T follicular helper cell (primary cell): ENCODE measurements at places on chromosomes 16 and 17.

- DNase-seq, result no peak
Measured at GRCh38 chr16:55672471-55672870, 16.7 kb downstream of the SLC6A2 start.

DNA sequence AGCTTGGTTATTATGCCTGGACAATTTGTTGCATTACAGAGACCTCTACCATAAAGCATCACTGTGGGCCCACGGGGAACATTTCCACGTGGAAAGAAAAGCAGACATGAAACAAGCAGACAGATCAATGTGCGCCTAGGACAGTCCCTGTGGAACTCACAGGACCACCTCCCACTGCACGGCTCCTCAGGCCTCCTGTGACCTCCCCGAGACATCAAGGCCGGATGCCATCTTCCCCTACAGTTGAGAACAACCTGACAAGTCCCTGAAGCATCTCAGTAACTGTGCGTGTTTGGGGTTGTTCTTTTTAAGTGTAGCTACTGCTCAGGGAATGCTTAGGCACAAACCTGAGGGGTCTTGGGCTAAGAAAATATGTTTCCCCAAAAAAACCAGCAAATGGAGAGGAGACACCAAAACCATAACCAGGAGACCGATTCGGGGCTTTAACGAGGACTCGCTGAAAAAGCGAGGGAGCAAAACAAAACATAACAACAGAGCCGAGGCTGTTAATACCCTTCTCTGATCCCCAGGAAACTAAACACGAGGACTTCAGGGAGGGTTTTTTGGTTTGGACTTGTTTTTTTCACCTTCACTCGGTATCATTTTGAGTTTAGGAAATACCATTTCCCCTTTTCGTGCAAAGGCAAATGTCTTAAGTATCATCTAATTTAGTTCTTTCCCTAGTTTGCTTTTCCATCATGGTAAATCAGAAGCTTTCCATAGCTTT, 87.1 kb downstream of the CYTH1 start:
- no peak for DNase-seq

GRCh38 chr17:65154770-65155589, 17.8 kb downstream of the RGS9 start:
- no peak for DNase-seq

DNA sequence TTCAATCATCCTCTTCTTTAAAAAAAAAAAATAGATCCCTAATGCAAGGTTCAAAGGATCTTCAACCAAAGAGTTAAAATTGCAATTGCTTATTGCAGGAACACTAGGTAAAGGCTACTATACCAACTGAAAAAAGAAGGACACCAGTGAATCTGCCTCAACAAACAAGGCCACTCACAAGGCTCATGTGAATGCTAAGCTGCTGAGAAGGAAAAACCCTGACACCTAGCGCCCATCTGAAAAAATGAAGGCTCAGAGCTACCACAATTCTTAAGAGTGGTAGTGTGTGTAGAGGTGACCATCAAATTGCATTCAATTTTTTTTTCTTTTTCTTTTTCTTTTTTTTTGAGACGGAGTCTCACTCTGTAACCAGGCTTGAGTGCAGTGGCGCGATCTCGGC, 201.6 kb upstream of the C17orf78 start:
- no peak for DNase-seq

DNA sequence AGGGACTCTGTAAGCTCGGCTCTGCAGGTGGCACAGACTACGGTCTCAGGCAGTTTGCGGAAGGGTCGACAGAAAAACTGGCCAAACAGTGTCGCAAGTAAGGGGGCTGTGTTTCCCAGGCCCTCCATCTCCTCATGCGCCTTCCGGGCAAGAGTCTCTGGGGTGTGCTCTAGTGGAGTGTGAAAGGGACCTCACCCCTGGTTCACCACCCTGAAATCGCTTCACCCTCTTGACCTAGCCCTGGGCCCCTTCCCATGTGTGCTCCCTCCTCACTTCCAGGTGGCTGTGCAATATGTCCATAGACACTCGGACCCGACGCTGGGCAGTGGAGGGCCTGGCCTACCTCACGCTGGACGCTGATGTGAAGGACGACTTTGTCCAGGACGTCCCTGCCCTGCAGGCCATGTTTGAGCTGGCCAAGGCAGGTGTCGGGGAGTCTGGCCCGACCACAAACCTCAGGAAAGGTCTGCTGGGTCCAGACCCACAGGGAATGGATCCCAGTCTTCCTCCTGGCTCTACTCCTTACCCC, 22.3 kb downstream of the UNC45B start:
- no peak for DNase-seq

DNA sequence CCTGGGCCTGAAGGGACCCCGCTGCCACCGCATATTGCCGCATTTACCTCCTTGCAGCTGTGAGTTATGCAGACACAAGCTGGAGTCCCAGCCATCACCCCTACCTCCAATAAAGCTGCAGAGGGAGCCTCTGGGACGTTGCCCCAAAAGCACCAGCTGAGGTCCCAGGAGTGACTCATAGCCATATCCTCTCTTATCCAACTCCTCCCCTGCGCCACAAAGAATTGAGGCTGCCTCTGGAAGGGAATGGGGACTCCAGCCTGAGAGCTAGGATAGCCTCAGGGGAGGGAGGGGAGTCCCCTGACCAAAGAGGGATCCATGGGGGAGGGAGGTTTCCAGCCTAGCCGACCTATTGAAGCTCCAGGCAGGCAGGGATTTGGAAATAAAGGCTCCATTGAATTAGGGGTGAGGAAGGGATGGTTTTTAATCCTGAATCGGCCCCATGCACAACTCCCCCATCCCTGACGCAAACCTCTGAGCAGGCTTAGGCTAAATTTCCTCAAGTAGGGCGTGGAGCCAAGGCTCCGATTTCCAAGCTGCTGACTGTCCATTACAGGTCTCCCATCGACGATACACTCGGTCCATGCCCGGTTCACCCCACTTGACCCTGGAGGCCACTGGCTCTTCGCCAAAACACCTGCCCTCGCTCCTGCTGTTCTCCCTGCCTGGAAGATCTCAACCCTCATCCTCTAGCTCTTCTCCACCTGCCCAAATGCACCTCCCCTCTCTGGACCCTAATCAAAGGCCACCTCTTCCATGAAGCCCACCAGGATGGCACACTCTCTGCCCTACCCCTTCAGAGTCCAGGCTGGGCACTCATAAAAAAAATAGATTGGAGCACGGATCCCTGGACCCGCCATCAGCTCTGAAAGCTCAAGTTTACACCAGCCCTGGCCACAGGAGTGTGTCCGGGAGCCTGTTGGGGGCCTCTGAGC, 27.5 kb downstream of the PIMREG start:
- no peak for DNase-seq

- no peak for DNase-seq
Measured at GRCh38 chr16:5903832-5904231, 806.2 kb upstream of the EEF2KMT start.

DNA sequence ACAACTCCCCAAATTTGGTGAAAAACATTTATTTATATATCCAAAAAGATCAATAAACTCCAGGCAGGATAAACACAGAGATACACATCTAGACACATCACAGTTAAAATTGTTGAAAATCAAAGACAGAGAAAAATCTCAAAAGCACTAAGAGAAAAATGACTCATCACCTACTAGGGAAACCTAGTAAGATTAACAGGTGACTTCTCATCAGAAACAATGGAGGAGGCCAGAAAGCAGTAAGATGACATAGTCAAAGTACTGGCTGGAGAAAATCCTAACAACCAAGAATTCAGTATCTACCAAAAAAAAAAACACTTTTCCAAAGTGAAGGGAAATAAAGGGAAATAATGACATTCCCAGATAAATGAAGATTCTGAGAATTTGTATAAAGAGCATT, 33.8 kb downstream of the ULK2 start:
- no peak for DNase-seq

GRCh38 chr17:51491416-51491815, 231.1 kb downstream of the UTP18 start:
- no peak for DNase-seq

GRCh38 chr16:67641779-67642708, 2.9 kb upstream of the CARMIL2 start:
- DNase-seq, result no peak

- no peak for DNase-seq
Measured at GRCh38 chr17:66369830-66370229, 67.4 kb downstream of the PRKCA start.

- DNase-seq, result no peak
Measured at GRCh38 chr16:73615071-73615940, 567.4 kb upstream of the ZFHX3 start.

GRCh38 chr16:1944612-1945199, 1.7 kb upstream of the MSRB1 start:
- DNase-seq, result no peak

DNA sequence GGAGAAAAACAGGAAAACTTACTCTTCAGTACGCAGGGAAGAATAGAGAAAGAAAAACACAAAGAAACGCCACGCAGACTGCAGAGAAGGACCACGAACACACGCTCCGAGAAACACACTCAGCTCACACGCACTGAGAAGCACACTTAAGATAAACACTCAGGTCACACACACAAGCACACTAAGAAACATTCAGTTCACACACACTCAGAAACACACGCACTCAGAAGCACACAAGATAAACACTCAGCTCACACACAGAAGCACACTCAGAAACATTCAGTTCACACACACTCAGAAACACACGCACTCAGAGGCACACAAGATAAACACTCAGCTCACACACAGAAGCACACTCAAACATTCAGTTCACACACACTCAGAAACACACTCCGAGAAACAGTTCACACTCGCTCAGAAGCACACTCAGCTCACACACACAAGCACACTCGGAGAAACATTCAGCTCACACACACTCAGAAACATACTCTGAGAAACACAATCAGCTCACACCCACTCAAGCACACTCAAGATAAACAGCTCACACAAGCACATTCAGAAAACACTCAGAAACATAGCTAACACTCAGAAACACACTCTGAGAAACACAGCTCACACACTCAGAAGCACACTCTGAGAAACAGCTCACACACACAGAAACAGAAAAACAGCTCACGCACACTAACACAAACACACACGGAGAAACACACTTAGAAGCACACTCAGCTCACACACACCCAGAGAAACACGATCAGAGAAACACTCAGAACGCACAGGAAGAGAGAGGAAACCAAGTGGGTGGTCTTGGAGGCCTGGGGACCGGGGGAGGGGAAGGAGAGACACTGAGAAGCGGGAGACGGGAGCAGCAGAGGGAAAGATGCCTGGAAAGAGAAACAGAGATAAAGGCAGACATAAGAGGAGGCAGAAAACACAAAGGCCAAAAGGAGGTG, 908 bp downstream of the TMEM98 start:
- DNase-seq, result no peak

DNA sequence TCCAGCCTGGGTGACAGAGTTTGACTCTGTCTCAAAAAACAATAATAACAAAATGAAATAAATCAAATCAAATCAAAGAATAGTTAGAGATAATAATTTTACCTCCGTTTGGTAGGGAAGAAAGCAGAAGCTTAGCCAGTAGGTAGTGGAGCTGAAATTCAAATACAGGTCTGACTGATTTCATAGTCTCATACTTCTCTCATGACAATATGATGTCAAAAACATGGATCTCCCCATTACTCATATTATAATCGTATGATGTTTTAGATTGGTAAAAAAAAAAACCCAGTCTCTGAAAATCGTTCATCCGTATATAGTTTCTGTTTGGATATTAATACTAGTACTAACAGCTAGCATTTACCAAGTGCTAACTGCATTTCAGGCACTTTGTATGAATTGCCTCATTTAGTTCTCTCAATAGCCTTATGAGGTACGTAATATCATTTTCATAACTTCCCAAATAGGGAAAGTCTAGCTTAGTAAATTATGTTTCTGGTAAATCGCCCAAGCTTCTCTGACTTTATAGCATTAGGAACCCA, 48.7 kb downstream of the CDH8 start:
- no peak for DNase-seq

DNA sequence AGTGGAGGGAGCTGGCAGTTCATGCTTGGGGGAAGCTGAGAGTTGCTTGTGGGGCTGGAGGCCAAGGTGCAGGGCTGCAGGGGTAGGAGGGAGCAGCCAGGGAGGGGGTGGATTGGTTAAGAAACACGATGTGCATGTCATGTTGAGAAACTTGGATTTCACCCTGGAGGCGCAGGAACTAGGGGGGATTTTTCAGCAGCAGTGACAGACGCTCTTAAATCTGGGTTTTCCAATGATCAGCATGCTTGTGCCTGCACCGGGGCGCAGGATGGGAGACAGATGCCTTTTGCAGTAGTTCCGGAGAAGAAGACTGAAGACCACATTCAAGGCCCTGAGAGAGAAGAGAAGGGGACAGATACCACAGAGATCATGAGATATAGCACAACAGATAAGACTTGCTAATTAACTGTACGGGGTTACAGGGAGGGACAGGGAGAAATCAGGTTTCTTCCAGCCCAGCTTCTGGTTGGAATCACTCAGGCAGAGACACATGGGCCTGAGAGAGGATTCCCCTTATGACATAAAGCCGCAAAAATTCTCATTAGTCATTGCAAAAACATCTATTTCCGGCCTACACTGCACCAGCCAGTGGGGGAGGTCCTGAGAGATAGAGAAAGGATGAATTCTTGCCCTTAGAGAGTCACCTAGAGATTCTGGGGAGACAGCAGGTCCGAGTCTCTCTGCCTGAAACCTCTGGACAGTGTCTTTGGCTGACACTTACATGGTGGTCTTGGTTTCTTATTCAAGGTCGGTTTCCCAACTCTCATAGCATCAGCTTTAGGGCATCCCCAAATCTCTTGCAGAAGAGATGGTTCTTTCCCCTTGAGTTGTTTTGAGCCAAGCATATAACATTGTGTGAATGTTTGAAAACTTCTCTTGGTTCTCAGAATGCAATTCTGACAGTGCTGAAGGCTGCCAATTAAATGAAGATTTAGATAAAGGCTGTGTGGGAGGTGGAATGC, 27.1 kb downstream of the CDH13 start:
- DNase-seq, result peak; percentile 14

DNA sequence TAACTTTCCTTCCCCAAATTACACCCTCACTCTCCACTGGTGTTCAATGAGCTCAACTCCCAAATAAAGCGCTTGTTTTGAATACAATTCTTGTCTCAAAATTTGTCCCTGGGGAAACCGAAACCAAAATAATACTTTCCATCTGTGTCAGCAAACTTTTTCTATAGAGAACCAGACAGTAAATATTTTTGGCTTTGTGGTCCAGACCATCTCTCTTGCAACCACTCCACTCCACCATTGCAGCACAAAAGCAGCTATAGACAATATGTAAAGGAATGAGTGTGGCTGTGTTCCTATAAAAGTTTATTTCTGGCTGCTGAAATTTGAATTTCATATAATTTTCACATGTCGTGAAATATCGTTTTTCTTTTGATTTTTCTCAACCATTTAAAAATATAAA, 84.6 kb upstream of the ERCC4 start:
- no peak for DNase-seq

DNA sequence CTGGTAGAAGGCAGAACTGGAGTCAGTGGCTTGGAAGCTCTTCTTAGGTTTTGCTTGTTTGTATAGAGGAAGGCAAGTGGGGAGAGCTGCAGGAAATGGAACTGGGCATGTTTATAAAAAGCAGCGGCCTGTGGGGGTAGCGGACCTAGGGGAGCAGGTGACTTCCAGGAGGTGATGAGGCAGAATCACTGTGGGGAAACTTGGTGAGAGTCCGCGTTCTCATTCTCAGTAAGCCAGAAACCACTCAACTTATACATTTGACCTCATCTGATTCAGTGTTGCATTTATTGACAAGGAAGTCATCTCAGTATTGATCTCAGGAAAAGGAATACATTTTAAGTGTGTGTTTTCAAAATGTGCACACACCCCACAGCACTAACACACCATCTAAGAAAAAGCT, 299.8 kb downstream of the CNTNAP4 start:
- no peak for DNase-seq

- DNase-seq, result no peak
Measured at GRCh38 chr17:3030096-3030495, 33.3 kb downstream of the OR1D5 start.

- no peak for DNase-seq
Measured at GRCh38 chr17:31609331-31609730, 217.9 kb downstream of the RAB11FIP4 start.
